ENCODE measurements at places on chromosomes 1 and 21. TPM values are rescaled to one million over a fixed set of nuclear protein-coding genes. Genes with fewer than 3 reads are reported as not detected.
A peak's percentile ranks its signal among the peaks of the same experiment; 100 is the strongest.

DNA sequence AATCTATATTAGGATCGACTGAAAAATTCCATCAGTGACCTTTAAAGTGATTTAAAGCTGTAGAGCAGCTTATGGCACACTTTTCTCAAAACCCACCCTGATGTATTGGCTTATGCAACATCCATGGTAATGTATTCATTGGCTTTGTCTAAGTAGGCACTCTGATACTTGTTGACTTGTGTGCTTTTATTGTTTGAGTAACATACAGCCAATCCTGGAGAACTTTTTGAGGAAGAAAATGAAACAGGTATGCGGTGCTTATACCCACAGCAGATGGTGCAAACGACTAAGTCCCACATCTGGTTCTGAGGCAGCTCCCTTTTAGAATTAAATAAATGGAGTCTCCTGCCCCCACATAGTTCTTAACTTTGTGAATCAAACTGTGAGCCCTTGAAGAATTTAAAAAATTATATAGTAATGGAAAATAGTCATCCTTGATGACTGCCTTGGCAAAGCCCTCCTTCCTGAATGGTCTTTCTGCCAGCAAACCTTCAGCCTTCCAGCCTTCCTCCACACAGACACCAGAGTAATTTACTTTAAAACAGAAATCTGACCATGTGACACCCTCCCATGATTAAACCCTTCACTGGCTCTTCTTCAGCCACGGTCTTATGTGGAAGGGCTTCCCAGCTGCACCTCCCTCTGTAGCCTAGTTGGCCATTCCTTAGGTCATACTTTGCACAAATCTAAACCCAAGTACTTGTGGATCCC is 116.0 kb downstream of the BCAR3 start:
- H3K36me3 ChIP-seq: peaks cover 13% of the 10 kb centered on the region
- no peaks in the 10 kb centered on the region for H3K27me3 ChIP-seq
- no peak overlapping the region for H3K27ac ChIP-seq

DNA sequence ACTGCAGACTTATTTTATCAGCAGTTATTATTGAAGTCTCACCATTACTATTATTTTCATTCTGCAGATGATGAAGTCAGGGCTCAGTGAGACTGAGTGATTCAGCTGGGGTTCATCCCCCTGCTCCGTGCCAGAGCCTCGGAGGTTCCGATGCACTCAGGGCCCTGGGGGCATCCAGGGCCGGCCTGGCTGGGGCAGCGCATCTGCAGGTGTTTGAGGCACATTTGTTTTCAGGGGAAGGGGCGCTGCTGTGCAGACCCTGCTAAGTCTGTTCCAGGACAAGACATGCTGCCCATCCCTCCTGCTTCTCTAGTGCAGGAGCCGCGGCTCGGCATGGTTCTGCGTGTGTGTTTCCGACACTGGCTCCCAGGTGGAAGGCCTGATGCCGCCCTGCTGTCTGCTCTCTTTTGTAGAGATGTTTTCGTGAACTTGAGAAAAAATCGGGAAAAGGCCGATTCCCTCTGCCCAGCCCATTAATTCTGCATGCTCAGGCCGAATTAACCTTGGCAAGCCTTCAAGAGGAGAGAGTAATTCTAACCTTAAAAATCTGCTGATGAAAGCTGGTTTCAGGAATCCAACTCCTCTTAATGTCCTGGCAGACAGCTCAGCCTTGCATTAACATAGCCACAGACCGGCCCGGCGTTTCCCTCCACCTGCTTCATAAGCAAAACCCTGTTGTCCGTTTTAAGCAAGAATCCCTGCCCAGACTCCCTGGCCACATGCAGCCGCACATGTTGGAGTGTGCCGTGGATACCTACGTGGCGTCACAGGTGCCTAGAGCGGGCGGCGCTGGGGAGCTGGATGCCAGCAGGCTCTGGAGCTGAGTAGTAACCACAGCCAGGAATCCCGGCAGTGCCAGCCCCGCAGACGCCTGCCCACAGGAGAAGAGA is 316.0 kb upstream of the VAMP3 start:
- H3K4me1 ChIP-seq: no peaks in the 10 kb centered on the region
- H3K27ac ChIP-seq: no peak overlapping the region
- H3K4me3 ChIP-seq: no peak overlapping the region
- no peaks in the 10 kb centered on the region for H3K27me3 ChIP-seq
- no peaks in the 10 kb centered on the region for H3K36me3 ChIP-seq

Gene NMNAT2
- total RNA-seq: 1.3 TPM

Gene WNT3A
- total RNA-seq: not detected

Gene FCAMR
- not detected for total RNA-seq

DNA sequence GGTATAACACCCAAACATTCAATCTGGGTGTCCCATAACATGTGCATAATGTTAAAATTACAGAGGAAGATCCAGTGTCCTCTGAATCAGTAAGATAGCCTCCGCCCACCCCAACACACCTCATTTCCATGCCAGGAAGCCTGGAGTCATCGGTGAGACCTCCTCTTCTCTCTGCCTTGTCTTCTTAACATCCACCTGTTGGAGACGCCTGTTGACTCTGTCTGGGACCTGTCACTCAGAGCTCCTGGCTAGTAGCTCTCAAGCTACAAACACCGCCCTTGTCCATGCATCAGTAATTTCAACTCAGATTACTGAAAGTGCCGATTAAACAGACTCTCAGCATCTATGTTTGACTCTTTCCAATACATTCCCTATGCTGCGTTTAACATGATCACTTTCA is 27.4 kb downstream of the KCNJ15 start:
- no peak for DNase-seq
- H3K27me3 ChIP-seq: no peaks in the 10 kb centered on the region
- no peaks in the 10 kb centered on the region for H3K4me1 ChIP-seq
- H3K27ac ChIP-seq: no peak overlapping the region
- no peaks in the 10 kb centered on the region for H3K36me3 ChIP-seq
- H3K4me3 ChIP-seq: no peak overlapping the region

DNA sequence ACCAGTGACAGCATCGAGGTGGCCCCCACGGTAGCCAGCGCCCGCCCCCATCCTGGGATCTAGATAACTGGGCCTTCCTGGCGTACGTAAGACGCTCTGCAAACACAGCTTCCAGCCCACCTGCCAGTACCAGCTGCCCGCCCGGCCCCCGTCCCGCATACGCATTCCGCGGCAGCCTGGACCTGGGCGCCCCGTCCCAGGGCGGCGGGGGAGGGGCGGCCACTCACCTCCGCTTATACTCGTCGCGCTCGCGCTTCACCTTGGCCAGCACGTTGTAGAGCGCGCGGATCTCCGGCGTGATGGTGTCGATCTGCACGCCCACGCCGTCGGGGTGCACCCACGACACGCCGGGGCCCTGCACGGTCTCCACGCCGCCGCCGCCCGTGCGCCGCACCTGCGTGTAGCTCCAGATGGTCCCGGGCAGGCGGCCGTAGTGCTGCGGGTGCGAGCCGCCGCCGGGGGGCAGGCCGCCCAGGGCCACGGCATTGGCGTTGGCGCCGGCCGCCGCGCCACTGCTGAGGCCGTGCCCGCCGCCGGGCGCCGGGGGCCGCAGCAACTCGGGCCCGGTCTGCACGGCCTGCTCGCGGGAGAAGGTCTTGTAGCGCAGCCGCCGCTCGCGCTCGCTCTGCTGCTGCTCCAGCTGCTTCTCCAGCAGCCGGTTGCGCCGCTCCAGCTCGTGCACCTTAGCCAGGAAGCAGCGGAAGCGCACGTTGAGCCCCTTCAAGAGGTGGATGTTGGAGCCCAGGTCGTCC is 859 bp downstream of the IFFO2 start:
- H3K4me3 ChIP-seq: peak overlapping the region; percentile 98
- H3K36me3 ChIP-seq: no peaks in the 10 kb centered on the region
- no peaks in the 10 kb centered on the region for H3K4me1 ChIP-seq
- no peak for DNase-seq
- no peaks in the 10 kb centered on the region for H3K27me3 ChIP-seq
- H3K27ac ChIP-seq: peak overlapping the region; percentile 58
